GM13977 (cell line): ENCODE measurements at places on chromosomes 3 and 15.

DNA sequence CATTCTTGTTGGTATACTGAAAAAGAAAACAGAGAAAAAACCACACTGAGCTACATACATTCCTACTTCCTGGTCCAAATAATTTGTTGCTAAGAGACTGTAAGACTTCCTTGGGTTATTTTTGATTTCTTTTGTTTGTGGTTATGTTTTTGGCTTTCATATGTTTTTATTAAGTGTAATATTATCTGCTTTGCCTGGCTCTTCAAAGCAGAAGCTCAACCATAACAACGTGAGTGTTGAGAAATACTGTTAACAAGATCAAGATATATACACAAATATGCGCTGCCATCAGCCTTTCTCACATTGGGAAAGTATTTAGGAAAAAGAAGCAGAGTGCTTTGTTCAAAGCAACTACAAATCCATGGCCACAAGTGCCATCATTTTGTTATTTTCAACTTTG lies 556.2 kb upstream of the CBLB start:
- no peak for DNase-seq

DNA sequence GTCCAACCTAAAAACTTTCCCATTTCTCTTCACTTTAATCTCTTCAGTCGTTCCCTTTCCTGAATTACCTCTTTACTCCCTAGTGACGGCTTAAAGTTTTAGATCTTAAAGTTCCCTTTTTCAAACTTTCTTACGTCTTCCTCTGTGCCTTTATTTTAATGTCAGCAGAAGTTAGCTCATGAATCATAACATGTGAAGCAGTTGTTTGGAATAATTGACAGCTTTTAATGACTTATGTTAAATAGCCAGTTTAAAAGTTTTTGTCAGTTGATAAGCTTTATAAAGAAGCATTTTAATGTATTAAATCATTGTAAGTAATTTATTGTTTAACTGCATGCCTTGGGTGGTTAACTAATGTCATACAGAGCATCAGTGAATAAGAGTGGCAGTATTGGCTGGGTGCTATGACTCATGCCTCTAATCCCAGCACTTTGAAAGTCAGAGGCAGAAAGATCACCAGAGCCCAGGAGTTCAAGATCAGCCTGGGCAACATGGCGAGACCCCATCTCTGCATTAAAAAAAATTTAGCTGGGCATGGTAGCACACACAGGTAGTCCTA lies 33.9 kb downstream of the PIK3CA start:
- no peak for DNase-seq

GRCh38 chr3:30232142-30232541 lies 374.3 kb upstream of the TGFBR2 start:
- DNase-seq = no peak

DNA sequence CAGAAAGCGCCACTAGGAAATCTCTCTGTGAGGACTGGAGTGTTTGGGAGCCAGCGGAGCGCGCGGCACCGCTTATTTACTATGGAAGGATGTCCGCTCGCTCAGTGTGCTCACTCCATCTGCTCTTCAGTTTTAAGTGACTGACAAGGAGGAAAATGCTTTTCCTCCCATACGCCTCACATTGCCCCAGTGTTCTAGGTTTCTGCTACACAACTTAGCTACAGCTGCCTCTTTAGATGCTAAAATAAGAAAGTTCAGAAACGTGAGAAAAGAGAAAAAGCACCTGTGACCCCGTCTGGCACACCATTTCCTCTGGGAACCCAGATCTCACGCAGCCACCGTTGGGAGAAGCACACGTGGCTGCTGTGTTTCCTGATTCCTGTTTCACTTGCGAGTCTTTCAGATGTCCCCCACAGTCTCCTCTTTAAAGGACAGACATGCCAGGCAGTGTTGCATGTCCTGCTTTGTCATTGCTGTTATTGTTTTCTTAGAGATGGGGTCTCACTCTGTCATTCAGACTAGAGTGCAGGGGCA lies 11.7 kb upstream of the MUSTN1 start:
- no peak for DNase-seq

DNA sequence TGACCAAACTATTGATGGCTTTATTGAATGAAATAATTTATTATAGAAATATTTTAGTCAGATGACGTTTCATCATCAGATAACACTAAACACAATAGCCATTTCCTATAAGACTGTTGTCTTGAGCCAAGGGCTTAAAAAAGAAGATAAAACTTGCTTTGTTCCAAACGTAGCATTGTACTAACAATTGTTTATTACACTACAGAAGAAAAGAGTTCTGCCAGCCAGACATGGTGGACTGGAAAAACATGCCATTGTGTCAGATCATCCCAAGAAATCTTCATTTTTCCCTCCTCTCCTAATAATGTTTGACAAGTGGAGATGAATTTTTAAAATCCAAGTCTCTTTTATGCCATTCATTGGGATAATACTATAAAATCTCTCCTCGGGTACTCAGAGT lies 203.3 kb downstream of the CDIN1 start:
- no peak for DNase-seq

GRCh38 chr3:150146991-150147761 lies 176.5 kb upstream of the PFN2 start:
- peak; percentile 17 for DNase-seq

- no peak for DNase-seq
Measured at GRCh38 chr3:85370341-85370740, 411.6 kb downstream of the CADM2 start.

DNA sequence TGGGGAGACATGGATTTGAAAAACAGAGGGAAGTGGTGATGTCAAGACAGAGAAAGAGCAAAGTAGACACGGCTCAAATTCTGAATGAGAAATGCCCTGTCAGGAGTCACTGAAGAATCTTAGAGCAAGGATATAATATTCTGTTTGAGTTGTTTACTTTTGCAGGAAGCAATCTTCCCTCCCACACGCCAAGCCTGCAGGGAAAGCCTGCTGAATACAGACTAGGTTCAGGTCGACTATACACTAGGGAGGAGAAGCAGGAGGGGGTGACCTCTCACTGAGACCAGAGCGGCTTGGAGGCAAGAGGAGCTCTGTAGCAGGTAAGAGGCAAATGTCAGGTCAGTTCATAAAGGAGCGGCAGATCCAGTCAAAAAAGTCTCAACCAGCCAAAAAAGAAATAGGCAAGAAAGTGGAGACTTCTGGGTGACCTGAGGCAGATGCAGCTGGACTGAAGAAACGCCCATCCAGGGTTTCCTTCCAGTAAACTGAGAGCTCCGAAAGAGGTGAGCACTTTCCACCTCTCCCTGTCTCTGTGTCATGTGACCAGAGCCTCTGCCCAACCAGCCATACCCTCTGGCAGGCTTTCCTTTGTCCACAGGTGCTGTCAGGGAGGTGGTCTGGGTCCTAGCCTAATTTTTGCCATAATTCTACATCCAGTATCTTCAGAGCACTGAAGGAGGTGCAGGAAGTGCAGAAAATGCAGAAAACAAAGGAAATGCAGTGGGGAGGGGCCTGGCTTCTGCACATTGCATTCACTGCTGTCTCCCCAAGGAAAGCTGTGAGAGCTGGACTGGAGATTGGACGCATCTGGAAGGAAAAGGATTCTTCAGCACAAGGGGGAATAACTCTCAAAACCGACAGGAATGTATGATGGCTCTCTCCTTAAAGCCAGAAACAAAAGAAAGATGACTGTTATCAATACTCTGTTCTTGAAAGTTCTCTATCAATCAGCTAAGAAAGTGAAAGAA lies 37.8 kb upstream of the CTXND1 start:
- DNase-seq = no peak

GRCh38 chr3:15110206-15110605 lies 11.3 kb upstream of the RBSN start:
- DNase-seq = no peak

- no peak for DNase-seq
Measured at GRCh38 chr15:68012911-68013310, 41.2 kb upstream of the PIAS1 start.

GRCh38 chr3:144141496-144141895 lies 169.9 kb downstream of the DIPK2A start:
- DNase-seq = no peak

GRCh38 chr3:37559461-37559860 lies 302.2 kb upstream of the CTDSPL start:
- no peak for DNase-seq
